Vagina (tissue), 2 donors: ENCODE measurements at places on chromosomes 13 and 19.

DNA sequence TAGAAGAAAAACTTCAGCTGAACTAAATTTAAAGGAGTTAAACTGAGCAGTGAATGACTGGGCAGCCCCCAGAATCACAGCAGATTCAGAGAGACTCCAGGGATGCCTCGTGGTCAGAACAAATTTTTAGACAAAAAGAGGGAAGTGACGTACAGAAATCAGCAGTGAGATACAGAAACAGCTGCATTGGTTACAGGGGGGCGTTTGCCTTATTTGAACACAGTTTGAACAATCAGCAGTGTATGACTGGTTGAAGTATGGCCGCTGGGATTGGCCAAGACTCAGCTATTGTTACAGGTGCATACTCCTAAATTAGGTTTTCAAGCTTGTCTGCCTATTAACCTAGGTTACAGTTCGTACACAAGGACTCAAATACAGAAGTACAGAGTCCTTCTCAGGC, 2.2 kb upstream of the SPRYD7 start:
- DNase-seq: no peak

DNA sequence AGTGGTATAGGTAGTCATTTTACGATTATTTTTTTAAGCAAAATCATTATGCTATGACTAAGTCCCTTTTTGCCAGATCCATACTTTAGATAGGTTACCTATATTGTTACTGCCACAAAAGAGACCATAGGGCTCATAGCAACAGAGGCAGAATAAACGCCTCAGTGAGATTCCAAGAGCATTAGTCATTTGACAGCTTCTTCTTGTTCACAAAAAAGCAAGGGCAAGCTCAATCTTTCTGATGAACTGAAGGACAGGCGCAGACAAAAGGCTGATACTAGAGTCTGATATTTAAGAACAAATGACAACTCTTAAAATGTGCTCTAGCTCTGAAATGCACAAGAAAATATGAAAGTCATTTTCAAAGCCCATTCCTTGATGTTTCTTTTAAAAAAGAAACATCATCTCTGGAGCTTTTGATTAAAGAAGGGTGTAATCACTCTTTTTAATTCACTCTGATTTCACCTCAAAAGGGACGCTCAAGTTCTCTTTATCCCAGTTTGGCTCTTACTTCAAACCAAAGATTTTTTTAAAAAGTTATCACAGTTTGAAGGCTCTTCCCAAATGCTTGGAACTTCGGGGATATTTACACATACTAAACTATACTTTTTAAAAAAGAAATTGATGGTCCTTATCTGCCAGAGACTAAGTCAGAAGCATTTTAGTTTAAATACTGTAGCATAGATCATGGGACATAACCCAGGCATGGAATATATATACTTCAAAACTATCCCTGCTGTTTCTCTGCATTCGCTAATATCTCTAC, 187.2 kb downstream of the EFNB2 start:
- no peak for DNase-seq

GRCh38 chr19:6740589-6741343, 1.3 kb downstream of the TRIP10 start:
- no peak for DNase-seq

- no peak for DNase-seq
Measured at GRCh38 chr13:110092831-110093247, 214.1 kb downstream of the COL4A1 start.

DNA sequence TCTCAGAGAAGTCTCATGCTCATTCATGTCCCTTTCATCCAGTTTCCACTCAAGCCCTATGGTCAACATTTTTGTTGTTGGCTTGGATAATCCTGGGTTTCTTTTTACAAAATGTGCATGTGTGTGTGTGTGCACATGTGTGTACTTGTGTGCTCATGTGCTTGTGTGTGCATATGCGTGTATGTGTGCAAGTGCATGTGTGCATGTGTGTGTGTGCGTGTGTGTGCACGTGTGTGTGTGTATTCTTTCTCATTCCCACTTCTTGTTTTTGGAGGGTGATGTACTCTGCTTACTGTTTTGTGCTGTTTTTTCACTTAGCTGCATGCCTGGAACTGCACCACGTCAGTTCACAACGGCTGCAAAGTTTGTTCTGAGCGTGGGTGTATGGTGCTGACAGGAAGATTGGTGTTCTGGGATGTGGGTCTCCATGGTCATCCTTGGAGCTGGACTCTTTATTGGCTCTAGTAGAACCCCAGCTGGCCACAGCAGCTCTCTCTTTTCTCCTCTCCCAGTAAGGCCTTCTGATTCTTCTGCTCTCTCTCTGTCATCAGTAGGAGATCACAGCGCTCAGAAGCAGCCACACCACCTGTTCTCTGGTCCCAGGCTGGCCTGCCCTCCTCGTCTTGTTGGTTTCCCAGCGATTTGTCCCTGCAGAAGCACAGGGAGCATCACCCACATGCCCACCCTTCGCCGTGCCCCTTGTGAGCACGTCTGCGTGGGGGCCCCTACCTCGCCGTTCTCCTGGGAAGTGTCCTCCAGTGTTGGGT, 60.8 kb downstream of the SOX1 start:
- no peak for DNase-seq

GRCh38 chr19:55696301-55697068, 21.5 kb downstream of the EPN1 start:
- no peak for DNase-seq

DNA sequence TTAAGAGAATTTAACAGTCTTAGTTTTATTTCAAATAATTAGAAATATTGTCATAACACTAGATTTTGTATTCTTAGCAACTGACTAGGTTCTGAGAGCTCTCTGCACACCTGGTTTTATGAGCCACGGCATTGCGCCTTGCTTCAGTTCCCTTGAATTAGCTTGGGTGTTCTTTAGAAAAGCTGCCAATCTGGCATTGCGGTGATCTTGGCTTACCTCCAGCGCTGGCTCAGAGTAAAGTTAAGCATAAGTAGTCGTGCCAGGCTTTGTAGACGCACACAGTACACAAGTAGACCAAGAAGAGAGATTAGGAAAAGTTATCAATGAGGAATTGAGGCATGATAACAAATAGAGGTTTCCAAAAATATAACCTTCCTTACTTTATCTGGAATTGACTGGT, 45.7 kb downstream of the TPP2 start:
- no peak for DNase-seq

GRCh38 chr13:35835989-35836388, 295.2 kb downstream of the DCLK1 start:
- no peak for DNase-seq
